Globus pallidus (tissue), 1 donor: ENCODE measurements at places on chromosomes 16 and 17.

DNA sequence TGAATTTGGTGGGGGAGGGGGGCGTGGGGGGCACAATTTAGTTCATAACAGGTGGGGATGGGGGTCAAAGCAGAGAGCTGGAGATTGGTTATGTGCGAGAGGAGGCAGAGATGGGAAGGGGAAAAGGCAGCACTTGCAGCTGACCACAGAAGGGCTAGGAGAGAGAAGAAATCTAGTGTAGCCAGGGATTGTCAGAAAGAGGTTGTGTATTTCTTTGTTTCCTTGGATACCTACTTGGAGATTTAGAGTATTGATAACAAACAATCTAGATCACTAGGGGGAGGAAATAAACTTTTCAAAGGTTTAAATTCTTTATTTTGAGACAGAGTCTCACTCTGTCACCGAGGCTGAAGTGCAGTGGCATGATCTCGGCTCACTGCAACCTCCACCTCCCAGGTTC is 47.1 kb upstream of the YPEL2 start:
- no peak for DNase-seq

DNA sequence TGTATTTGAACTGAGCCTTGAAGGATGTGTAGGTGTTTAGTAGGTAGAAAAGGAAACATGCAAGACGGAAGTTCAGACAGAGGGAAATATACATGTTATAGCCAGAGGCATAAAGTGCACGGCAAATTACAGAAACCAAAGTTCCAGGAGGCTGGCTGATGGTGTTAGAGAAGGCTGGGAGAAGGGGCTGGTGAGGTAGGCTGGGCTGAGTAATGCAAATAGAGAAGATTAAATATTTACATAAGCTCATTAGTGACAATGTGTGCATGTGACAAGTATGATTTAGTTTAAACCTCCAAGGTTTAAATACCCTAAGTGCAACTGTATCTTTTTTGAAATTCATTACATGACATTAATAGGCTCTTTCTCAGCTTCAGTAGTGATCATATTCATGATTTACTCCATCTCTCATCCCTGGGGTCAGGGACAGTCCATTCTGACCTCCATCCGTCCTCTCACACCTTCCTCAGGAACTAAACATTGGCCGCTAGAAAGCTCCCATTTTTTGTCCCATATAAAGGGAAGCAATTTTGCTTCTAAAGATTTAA is 399.8 kb upstream of the SALL1 start:
- no peak for DNase-seq

DNA sequence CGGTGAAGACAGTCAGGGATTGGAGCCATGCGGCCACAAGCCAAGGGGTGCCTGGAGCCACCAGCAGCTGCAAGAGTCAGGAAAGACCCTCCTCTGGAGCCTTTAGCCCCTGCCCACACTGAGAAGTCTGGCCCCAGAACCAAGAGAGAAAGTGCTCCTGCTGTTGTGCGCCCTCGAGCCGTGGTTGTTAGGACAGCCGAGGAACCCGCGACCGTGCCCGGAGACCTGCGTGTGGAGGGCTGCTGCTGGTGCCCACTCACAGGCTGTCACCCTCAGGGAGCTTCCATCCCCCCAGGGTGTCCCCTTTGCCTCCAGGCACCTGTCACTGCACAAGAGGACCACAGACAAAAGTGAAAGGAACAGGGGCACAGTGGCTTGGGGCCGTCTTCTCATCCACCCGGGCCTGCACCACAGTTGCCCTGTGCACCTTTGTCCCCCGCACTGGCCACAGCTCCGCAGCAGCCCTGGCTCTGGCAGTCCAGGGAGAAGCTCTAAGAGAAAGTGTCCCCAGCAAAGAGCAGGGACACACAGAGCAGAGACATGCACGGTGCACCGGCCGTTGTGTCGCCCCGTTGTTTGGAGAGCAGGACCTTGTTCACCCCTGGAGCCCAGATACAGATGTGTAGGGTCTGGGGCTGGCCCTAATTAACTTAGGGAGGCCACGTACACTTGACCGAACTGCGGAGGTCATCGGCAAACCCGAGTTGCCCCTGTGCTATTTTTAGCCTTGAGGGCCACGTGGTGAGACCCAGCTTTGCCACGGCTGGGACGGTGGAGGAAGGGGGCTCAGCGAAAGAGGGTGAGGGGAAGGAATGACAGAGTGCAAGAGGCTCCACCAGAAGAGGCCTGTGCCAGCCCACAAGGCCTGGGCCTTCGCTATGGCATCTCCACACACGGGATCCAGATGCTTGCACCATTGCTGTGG is 329.2 kb downstream of the C16orf95 start:
- no peak for DNase-seq

DNA sequence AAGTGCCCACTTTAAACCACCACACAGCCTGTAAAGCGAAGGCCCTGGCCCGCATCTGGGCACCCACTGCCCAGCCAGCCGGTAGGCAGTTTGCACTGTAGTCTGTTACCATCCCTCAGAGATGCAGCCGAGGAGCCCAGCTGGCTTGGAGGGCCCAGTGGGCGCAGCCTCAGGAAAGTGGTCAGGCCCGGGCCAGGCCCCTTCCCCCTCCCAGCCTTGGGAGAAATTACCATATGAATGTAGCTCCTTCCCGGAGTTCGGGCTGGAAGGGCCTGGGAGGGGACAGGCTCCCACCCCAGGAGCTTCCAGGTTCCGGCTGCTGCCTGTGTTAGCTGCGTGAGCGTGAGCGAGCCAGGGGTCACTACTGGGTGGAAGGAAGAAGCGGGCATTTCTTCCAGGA is 325.4 kb downstream of the SEC14L1 start:
- DNase-seq = no peak

- no peak for DNase-seq
Measured at GRCh38 chr16:4087099-4087885, 28.9 kb downstream of the ADCY9 start.

GRCh38 chr16:57964157-57964700 is 6.7 kb downstream of the CNGB1 start:
- DNase-seq = no peak

GRCh38 chr17:32933881-32934280 is 5.9 kb downstream of the TMEM98 start:
- no peak for DNase-seq

DNA sequence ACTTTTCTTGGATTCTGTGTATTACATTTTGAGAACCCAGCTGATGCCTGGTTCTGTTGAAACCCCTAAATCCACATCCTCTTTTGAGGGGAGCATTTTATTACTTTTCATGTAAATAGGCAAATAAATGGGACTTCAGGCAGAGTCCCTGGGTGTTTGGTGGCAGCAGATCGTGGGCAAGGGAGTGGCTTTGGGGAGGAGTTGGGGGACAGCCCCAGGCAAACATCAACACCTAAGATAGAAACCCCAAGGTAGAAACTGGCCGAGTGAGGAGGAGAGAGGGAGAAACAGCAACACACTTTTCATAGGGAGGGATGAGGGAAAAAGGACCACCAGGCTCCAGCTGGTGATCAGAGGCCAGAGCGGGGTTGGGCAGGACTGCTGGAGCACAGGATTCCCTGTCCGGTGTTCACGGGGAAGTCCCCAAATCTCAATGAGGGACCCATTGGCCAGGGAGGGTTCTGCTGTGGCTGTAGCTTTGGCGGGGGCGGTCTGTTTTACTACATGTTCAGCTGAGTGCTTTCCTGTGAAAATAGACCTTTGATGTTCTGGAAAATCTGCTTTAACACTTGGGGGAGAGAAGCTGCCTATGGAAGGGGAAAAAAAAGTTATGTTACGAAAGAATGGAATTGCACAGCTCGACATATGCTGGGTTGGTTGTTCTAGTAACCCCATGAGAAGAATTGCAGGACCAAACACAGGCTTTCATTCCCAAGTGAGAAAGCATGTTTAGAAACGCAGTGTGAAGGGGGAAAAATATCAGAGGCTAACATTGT is 46.6 kb downstream of the MSI2 start:
- DNase-seq = no peak

DNA sequence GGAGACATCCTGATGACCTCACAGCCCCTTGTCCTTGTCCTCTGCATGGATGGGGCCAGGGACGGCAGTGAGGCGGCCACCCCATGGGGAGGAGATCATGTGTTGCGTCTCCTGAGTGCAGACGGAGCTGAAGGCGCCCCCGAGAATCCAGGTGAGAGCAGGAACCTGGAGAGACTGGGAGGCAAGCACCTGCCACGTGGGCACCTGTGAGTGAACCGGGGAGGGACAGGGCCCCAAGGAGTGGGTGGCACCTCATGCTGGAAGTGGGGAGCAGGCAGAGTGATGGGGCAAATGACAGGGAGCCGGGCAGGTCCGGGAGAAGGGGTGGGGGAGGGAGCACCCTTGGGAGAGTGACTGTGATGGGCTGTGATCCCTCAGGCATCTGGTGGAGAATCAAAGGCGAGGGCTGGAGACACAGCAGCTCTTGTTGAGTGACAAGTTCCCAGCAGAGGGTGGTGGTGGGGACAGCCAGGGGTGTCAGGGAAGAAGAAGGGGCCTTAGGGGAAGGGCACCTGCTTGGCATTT is 174.3 kb upstream of the CHMP6 start:
- DNase-seq = no peak

- no peak for DNase-seq
Measured at GRCh38 chr16:83338138-83338537, 469.6 kb upstream of the HSBP1 start.

- no peak for DNase-seq
Measured at GRCh38 chr17:73232587-73233373, 28.9 kb downstream of the CPSF4L start.

- DNase-seq = no peak
Measured at GRCh38 chr16:4376893-4377572, 5.4 kb downstream of the VASN start.

DNA sequence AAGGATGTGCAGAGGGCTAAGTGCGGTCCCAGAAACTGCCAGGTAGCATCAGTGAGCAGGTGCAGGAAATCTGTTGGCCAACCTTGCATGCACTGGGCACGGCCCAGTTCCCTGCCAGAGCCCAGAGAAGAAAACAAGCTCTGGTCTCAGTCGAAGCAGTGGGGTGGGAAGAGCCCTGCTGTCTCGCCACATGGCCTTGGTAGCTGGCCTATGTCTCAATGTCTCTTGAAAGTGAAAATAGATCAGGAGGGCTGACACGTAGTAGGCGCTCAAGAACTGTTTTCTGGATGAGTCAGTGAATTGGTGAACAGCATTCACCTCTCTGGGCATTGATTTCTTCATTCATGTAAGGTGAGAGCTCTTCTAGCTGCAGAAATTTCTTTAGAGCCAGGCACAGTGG is 90.4 kb downstream of the MARF1 start:
- no peak for DNase-seq

GRCh38 chr17:28319598-28319935 is 567 bp downstream of the TMEM97 start:
- no peak for DNase-seq

GRCh38 chr17:51346218-51346982 is 86.1 kb downstream of the UTP18 start:
- DNase-seq = peak; percentile 91

DNA sequence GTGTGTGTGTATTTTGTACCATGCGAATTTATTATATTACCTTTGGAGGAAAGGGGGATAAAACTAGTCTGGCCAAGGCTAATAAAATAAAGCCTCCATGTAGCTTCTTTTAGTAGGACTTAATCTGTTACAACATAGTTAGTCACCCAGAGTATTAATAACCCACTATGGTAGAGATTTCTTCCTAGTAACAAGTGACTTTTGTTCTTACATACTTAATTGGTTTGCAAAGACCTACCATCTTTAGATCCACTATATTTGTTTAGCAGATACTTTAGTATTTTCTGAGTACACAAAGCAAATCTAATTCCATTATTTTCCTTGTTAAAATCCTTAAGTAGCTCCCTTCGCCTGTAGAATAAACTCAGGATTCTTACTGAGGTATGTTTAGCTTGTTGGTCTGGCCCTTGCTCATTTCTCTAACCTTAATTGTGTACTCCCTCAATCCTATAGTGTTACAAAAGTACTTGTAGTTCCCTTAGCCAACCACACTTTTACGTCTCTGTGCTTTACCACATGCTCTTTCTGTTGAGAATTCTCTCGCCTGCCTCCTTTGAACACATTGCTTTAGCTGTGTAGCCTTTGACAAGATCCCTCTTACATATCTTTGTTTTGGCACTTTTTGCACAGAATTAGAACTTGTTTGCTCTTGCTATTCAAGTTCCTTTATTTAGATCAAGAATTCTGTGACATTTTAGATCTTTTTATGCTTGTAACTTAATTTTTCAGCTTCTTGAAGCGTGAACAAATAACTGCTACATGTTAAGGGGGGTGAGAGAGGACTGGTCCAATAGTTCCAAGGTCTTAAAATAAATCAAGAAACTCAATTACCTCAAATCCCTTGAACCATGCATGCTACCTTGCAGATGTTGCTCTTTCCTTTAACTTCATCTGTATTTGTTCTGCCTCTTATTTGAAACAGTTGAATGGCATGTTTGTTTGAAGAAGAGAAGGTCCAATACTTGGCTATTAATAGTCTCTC is 23.8 kb downstream of the CLTC start:
- DNase-seq = no peak

GRCh38 chr16:75382611-75383010 is 50.7 kb downstream of the CFDP1 start:
- DNase-seq = no peak

- no peak for DNase-seq
Measured at GRCh38 chr17:36602030-36602748, 806 bp downstream of the MRM1 start.

DNA sequence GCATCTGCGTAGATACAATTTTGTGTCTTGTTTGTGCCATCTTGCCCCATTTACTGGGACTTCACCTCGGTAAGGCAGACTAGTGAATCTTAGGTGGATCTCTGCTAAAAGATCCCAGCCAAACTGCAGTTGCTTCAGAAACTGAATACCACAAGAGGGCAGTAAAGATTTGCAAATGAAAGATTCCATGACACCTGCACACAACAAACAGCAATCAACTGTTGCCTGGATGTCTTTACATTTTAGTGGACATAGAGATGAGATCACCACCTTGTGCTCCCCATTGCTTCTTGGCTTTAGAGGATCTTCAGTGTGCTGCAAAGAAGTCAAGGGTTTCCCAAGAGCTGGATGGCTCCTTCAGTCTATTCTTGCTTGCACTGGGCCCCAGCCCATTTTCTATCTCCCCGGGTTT is 119.2 kb upstream of the CACNG5 start:
- peak; percentile 65 for DNase-seq

DNA sequence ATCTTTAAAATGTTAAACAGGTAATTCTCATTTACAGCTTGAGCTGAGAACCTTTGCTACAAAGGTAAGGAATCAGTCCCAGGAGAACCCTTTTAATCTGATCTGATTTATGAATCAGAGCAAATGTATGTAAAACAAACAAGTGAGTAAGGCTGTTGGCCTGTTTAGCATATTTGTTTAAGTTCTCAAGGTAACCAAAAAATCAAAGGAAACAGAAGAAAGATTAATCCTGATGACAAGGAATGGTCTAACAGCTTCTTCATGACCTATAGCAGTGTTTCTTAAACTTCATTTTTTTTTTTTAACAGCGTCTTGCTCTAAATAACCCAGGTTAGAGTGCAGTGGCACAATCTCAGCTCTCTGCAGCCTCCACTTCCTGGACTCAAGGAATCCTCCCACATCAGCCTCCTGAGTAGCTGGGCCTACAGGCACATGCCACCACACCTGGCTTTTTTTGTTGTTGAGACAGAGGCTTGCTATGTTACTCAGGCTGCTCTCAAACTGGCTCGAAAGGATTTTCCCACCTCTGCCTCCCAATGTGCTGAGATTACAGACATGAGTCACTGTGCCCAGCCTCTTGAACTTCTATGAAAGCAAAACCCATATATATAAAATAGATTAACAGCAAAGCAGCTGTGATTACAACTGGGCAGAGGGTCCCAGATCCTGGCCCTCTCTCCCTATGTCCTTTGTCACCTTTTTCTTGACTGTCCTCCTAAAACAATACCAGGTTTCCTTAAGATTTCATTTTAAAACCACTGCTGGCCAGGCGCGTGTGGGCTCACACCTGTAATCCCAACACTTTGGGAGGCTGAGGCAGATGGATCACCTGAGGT is 5.1 kb upstream of the JPT1 start:
- no peak for DNase-seq

GRCh38 chr16:4428500-4428899 is 2.8 kb downstream of the DNAJA3 start:
- no peak for DNase-seq
